Activated T-cell treated with anti-CD3 and anti-CD28 coated beads for 48 hours (primary cell): ENCODE measurements at places on chromosomes 2 and 18.

GRCh38 chr2:145088756-145089155 lies 568.8 kb upstream of the ZEB2 start:
- no peak for DNase-seq

- DNase-seq = no peak
Measured at GRCh38 chr2:235606004-235606715, 112.3 kb downstream of the AGAP1 start.

GRCh38 chr2:234680688-234681619 lies 184.1 kb upstream of the ARL4C start:
- DNase-seq = no peak

DNA sequence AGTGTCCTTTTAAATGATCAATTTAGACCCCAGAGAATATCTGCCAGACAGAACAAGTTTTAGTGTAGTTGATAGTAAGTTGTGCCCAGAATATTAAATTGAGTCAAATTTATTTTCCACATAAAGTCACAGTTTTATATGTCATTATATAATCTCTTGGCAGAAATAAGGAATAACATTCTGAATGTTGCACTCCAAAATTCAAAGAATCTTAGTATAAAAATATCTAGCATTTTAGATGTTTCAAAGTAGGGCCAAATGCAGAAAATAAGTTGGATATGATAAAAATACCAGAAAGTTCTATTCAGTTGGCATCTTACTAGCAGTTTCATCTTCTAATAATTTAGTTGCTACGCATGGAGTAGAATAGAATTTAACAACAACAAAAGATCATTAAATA lies 33.5 kb downstream of the SCN1A start:
- no peak for DNase-seq

- no peak for DNase-seq
Measured at GRCh38 chr2:37698931-37699481, 27.6 kb upstream of the CDC42EP3 start.

DNA sequence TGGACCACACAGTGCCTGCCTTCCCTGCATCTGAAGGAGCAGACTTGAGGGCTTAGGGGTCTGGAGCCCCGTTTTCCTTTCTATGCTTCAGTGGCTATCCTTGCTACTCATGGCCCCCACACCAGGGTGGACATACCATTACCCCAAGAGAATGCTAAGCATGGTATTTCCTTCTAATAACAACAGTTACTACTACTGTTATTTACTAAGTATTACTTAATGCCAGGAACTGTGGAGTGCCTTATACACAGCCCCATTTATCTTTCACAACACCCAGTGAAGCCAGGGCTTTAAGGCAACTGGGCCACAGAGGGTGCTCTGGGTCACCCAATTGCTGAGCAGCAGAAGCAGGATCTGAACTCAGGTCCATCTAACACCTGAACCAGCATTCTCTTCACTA lies 5.8 kb upstream of the PAX8 start:
- no peak for DNase-seq

DNA sequence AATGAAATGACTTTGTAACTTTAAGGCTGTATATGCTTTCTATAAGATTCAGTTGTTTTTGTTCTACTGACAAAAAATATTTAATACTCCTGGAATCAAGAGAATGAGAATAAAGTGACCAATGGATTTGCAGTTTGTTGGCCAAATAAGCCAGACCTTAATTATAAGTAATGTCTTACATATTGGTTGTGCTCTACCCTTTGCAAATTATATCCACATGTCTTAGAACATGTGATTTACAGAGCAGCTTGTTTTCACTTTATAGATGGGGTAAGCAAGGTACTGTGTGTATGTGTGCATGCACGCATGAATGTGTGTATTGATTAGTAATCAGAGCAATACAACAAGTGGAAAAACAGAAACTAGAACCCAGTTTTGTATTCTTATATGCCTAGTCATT lies 59.1 kb downstream of the RMDN2 start:
- no peak for DNase-seq

GRCh38 chr2:28904802-28905457 lies 10.5 kb downstream of the WDR43 start:
- no peak for DNase-seq

- no peak for DNase-seq
Measured at GRCh38 chr2:212958757-212959295, 192.6 kb downstream of the IKZF2 start.

- DNase-seq = no peak
Measured at GRCh38 chr18:76363436-76364120, 131.5 kb downstream of the ZNF516 start.

GRCh38 chr2:150742094-150742493 lies 254.6 kb upstream of the RND3 start:
- no peak for DNase-seq

DNA sequence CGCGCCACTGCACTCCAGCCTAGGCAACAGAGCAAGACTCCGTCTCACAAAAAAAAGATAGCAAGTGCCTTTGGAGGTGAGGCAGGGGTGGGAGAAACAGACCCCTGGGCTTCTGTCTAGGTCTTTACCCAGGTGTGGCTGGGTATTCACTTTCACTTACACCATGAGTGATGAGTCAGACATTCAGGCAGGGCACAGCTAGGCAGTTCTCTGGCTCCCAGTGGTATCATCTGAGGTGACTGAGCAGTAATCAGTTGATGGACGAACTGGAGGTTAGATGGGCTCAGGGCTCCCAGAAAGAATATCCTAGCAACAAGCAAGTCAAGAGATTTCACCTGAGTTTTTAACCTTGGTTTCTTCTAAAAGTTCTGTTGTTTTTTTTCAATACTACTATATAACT lies 107.0 kb upstream of the RAB6C start:
- DNase-seq = no peak

GRCh38 chr18:69044215-69044614 lies 246.3 kb downstream of the CCDC102B start:
- DNase-seq = no peak

GRCh38 chr18:58302811-58303210 lies 258.8 kb downstream of the NEDD4L start:
- DNase-seq = no peak

GRCh38 chr2:195620501-195620900 lies 36.5 kb upstream of the SLC39A10 start:
- DNase-seq = no peak

DNA sequence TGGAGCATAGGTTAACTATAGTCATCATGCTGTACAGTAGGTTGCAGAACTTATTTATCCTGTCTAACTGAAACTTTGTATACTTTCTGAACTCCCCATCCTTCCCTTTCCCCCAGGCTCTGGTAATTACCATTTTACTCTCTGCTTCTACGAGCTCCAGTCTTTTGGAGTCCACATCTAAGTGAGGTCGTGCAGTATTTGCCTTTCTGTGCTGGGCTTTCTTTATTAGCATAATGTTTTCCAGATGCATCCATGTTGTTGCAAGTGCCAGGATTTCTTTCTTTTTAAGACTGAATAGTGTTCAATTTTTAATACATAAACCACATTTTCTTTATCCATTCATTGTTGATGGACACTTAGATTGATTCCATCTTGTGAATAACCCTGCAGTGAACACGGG lies 464.1 kb downstream of the TGIF1 start:
- no peak for DNase-seq

DNA sequence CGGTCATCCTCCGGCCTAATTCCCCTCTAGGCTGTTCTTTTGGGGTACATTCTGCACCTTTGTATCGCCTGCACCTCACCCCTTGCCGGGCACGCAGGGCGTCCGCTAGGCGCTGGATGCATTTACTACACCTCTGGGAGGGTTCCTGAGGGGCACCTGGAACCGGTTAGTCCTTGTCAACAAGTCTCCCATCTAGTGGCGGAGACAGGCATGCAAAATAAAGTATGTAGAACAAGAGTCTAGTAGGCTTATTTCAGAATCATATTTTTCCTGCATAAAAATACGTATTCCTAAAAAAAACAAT lies 705 bp upstream of the TEX261 start:
- no peak for DNase-seq

DNA sequence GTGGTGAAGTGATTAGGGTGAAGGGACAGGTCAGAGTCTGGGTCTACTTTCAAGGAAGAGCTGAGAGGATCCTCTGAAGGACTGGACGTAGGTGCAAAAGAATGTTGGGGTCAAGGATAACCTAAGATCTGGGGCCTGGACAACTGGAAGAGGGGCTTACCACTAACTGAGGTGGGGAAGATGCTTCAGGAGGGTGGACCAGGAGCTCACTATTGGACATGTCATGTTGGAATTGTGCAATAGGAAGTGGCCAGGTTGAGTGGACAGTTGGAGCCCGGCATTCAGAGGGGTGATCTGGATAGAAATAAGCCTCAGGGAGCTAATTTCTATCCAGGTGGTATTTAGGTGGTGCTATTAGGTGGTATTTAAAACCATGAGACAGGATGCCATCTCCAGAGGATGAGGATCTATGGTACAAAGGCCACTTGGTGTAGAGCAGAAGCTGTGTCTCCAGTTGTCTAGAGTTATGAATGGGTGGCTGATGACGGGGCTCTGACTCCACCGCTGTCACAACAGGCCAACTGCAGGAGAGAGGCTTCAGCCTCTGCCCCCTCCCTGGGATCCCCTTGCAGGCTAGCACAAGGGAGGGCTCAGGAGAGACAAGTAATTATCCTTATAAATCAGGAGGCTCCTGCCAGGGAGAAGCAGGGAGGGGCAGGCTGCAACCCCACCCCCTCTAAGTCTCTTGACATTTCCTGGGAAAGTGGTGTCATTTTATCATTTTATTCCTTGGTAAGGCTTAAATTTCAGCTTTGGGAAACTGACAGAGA lies 158.0 kb downstream of the SMAD7 start:
- DNase-seq = no peak

- no peak for DNase-seq
Measured at GRCh38 chr2:127698553-127699355, 2.5 kb upstream of the SFT2D3 start.

DNA sequence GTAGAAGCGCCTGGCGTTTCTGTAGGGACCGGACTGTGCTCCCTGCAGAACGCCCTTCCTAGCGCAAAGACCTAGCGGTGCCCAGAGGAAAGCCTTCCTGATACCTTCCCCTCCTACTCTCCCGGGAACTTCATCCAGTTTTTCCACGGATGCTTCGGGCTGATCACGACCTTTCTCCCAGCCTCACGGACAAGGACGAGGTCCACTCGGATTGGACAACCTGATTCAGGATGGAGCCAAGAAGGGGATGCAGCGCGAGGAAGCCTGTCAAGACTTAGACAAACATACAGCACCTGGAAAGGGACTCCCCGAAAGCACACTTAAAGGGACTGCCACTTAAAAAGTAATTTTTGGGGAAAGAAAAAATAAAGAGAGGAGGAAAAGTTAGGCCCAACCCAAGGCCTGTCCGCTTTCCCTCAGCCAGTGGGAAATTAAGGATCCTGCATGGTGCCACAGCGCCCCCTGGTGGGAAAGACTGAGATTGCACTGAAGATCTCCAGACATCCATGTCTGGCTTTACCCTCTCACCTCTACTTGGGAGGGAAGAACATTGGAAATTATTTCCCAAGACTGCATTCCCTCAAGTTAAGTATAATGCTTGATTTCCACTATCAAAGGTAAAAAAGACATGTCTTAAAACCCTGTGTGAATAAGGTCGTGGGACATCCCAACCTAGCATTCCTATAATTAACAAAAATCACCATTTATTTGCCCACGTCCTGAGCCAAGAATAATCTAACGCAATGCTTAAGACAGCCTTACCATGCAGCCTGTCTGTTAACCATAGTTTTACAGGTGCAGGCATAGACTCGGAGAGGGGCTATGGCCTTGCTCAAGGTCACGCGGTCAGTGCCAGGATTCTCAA lies 13.4 kb upstream of the COPS8 start:
- DNase-seq = peak; percentile 50

DNA sequence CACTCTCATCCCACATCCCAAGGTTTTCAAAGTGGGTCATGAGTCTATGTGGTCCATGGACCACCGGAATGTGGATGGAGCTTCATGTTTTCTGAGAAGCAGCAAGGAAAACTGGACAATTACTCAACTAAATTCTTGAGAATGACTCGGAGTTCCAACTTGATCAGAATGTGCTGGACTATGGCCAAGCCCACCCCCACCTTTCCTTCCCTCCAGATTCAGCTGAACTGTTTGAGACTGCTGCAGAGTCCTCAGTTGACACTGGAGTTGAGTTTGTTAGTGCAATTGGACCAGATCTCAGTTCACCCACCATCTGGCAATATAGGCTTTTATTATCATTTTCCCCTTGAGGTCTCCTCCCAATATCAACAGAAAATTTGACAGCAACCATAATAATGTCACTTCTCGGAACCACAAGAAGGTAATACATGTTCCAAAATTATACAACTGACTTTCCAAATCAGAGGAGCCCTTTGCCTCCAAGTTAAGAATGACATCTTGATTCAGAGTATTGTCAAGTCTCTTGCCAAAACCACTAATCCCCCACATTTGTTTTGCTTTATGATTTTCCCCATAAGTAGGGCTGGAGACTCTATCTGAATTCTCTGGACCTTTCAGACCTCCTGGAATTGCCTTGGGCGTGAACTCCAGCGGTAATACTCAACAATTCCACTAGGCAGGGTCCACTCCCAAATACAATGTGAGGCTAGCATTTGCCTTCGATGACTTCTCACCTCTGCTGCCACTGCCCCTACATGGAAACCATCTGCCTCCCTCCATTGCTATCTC lies 8.8 kb downstream of the COL4A4 start:
- DNase-seq = no peak

DNA sequence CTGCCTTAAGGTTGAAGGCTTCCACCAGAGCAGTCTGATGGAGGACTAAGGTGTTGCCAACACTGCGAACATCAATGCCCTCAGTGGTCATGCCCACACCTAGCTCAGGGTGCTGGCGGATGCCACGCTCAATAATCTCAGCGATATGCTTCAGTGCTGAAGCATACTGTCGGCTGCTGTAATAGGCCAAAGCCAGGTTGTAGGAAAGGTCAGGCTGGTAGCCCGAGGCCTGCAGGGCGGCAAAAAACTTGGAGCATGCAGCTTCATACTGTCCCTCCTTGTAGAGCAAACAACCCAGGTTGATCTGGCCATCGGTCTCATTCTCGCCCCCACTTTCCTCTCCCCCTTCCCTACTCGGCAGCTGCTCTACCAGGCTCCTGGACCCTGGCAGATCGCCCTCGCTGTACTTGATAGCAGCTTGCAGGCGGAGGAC lies 159.4 kb downstream of the AGPS start:
- no peak for DNase-seq

GRCh38 chr2:103959174-103960128 lies 894.5 kb upstream of the POU3F3 start:
- DNase-seq = no peak

DNA sequence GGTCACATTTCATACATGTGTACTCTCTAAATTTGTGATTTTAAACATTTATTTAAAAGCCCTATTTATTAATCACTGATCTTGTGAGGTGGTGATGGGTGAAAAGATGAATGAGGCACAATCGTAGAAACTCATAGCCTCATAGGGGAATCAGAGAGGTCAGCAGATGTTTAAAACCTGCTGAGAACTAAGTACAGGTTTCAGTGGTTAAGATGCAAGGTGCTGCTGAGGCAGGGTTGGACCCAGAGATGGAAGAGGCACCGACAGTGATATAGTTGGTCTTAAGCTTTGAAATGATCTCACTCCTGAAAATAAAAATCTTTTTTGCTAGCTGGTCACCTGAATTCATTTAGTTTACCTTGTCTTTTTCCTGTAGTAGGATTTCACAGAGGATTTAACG lies 49.6 kb downstream of the LINC00305 start:
- DNase-seq = no peak

- no peak for DNase-seq
Measured at GRCh38 chr2:109208071-109208950, 79.3 kb downstream of the SH3RF3 start.

GRCh38 chr2:30178618-30179434 lies 32.0 kb downstream of the YPEL5 start:
- DNase-seq = no peak

GRCh38 chr18:41391616-41392595 lies 563.1 kb upstream of the PIK3C3 start:
- DNase-seq = no peak

- no peak for DNase-seq
Measured at GRCh38 chr18:12342661-12343060, 34.4 kb downstream of the AFG3L2 start.
